ENCODE measurements at places on chromosomes 11 and 22. TPM values are rescaled to one million over a fixed set of nuclear protein-coding genes. Genes with fewer than 3 reads are reported as not detected.

GGTLC3 gene
- not detected for total RNA-seq

MACROD1 gene
- 13.3 TPM for total RNA-seq

SLC25A18 gene
- 0.11 TPM for total RNA-seq

ANGPTL5 gene
- total RNA-seq: not detected

KDM4D gene
- total RNA-seq: 0.40 TPM

ZBTB3 gene
- 1.8 TPM for total RNA-seq

LRP5 gene
- 57.9 TPM for total RNA-seq

TRIM48 gene
- not detected for total RNA-seq

CABP4 gene
- not detected for total RNA-seq

OTOG gene
- not detected for total RNA-seq

TTC36 gene
- total RNA-seq: not detected

SMTNL1 gene
- total RNA-seq: not detected

TRIM22 gene
- total RNA-seq: 0.81 TPM

UPK3A gene
- not detected for total RNA-seq

DHCR7 gene
- 39.3 TPM for total RNA-seq

FGF4 gene
- not detected for total RNA-seq

CARNS1 gene
- 0.08 TPM for total RNA-seq

PLAAT5 gene
- total RNA-seq: not detected

Data from A549 treated with ZK216348 at 1 μM for 4 hours (cell line).